A673 (cell line): ENCODE measurements at places on chromosomes 12 and 14. TPM values are rescaled to one million over a fixed set of nuclear protein-coding genes. Genes with fewer than 3 reads are reported as not detected.

Gene SRRM4
- not detected in 2 replicates for total RNA-seq

Gene HCAR2
- total RNA-seq = 0.24 and 0.34 TPM in 2 replicates

Gene ITGB7
- total RNA-seq = 0.43 TPM in 1 of 2 replicates, not detected in the other

Gene LTBR
- 25.7 and 27.5 TPM in 2 replicates for total RNA-seq

Gene KLHDC1
- 1.3 TPM in 2 replicates for total RNA-seq

Gene ADCY4
- 0.84 and 1.5 TPM in 2 replicates for total RNA-seq

Gene ZC2HC1C
- total RNA-seq = 1.0 TPM in 2 replicates

Gene SLCO1C1
- 1.5 TPM in 1 of 2 replicates, not detected in the other for total RNA-seq

Gene LBHD2
- 0.99 and 2.3 TPM in 2 replicates for total RNA-seq

Gene ZFHX2
- total RNA-seq = 4.8 and 5.8 TPM in 2 replicates

Gene TGFB3
- 11.6 and 12.8 TPM in 2 replicates for total RNA-seq

Gene ESRRB
- 0.47 and 1.2 TPM in 2 replicates for total RNA-seq
